ENCODE measurements at places on chromosomes 2 and 18.

DNA sequence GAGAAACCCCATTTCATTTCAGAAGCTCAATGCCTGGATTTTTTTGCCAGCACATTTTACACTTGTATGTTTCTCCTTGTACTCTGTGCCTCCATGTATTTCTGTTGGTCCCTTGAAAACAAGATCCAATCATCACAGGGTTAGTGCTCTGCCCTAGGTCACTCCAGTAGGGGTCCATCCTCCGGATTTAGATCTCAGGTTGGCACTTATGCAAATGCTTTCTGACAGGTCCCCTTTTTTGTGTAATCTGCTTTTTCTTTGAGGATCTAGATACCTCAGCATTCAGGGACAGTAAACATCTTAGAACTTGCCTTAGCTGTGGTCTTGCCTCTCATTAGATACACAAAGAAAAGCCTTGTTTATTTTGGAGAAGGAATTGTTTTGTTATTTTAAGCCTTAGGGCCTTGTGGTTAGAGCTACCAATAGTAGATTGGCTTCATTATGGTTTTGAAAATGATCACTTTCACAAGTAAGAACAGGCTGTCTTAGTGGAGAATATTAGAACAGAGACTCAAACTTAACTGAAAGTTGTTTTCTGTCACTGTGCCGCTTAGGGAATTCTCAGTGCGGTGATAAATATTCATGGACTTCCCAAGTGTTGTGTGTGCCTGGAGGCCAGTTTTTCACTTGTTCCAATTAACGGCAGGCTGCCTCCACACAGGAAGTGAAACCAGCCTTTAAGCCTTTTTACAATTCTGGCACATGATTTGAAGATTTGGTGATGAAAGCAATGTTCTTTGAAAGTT is 7.8 kb downstream of the MERTK start:
- DNase-seq: no peak

- DNase-seq: no peak
Observed at GRCh38 chr2:74822771-74823566, 11.0 kb upstream of the HK2 start.

DNA sequence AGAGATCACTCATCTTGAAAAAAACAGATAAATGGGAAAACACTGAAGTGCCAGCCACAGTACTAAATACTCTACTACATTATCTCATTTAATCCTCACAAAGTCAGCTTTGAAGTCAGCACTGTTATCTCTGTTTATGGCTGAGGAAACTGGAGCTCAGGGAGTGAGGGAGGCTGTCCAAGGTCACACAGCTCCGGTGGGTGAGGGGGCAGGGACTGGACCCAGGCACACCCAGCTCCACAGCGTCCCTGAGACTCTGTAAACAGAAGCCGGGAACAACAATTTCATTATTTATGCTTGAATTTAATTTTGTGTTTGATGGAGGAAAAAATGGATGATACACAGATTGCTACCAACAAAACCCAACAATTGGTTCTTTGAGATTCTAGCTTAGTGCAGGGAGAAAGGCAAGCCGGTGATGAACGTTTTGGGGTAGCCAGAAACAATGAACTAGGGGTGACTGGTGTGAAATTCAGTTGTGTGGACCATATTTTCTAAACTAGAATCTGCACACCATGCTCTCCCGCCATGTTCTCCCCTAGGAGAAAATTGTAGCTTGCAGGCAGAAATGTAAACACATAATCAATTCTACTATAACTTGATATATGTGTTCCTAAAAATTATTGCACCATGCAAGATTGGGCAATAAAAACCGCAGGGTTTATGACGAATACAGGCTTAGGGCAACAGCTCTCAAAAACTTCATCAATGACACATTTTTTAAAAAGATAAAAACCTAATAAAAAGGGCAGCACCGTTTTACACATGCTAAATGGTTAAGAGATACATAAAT is at the start of gene GREB1:
Gene GREB1 (plus strand): TSS at position 768 of the 793 bp plus-strand sequence. CDS start 22,570 bp downstream, outside the sequence.
- no peak for DNase-seq

- DNase-seq: no peak
Observed at GRCh38 chr2:229335330-229335729, 64.2 kb upstream of the PID1 start.

GRCh38 chr18:73503326-73503725 is 635.5 kb upstream of the NETO1 start:
- no peak for DNase-seq

DNA sequence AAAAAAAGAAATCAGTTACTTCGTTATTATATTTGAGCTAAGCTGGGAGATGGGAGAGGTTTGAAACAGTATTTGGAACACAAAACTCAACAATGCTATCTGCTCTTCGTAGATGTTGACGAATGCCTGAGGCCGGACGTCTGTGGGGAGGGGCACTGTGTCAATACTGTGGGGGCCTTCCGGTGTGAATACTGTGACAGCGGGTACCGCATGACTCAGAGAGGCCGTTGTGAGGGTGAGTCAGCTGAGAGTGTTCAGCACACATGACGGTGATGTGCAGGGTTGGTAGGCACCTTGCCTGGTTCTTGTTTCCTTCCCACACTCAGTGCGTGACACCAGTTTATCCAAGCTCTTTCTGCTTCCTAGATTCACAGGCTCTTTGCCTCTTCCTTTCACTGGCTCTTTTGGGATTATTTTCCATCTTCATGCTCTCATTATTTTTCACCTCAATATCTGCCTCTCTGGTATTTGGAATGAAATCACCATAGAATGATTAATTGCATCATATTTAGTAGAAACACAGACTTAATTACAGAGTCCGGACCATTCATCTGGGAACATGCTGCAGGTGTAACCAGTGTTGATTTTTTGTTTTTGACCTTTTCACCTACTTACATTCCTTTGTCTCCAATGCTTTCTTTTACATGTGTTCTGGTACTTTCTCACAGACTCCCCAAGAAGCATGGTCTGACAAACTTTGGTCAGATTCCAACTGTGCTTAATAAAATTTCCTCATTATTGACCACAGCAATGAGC is 200.6 kb upstream of the RASGRP3 start:
- no peak for DNase-seq

DNA sequence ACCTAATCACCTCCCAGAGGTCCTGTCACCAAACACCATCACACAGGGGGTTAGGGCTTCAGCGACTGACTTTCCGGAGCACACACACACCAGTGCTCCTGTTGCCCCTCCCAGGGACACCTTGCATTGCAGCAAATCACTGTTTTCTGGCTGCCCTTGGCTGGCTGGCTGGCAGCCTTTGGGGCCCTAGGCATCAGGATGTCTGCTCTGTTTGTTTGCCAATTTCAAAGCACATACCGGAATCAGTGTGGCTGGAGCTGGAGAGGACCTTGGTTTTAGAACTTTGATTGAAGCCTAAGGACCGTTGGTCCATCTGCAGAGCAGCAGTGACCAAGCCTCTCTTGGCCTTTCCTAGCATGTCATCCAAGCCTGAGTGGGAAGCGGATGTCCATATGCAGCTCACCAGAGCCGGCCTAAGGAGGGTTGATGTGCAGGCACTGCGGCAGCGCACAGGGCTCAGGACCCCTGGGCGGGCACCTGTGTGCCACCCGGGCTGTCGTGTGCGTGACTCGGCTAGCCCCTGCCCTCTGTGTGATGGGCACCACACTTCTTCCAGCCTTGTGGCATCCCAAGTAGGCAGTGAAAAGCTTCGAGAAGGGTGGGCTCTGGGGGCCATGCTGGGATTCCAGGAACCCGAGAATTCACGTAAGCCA is 62.1 kb downstream of the GBX2 start:
- DNase-seq: no peak

GRCh38 chr2:105442721-105443120 is 43.9 kb upstream of the FHL2 start:
- DNase-seq: no peak

GRCh38 chr2:188308483-188308882 is 16.8 kb downstream of the GULP1 start:
- DNase-seq: no peak

- no peak for DNase-seq
Observed at GRCh38 chr2:190717764-190718651, 69.1 kb downstream of the NAB1 start.

DNA sequence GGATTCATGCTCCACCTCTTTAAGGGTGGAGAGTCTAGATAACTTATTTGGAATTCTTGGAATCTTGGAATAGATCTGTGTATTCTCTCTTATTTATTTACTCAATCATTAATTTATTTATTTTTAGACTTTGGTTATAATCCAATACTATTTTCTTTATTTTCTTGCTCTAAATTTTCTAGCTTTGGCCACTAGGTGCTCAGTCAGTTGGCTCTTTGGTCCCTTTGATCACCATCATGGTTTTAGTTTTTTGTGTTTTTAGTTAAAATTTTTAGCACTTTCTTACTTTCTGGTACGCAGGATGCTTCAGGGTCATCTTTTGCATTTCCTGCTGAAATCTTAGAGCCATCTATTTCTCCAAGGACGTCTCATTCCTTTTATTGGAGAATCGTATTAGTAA is 5.2 kb upstream of the PLEK start:
- no peak for DNase-seq

DNA sequence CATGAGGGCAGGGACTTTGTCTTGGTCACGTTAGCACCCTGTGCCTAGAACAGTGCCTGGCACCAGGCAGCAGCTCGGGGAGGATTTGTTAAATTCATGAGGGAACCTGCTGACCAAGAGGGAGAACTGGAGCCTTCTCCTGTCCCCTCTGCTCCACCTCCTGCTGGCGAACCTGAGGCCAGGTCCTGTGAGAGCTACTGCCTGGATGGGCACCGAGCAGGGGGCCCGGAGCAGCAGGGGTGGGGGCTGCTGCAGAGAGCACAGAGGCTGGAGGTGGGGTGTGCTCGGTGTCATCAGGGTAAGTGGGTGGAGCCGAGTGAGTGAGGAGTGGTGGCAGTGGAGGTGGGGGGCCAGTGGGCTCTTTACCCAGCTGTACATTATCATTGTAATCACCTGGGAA is 52.1 kb upstream of the FAHD2A start:
- no peak for DNase-seq

GRCh38 chr2:231780123-231780908 is 766 bp downstream of the PDE6D start:
- no peak for DNase-seq

- DNase-seq: no peak
Observed at GRCh38 chr18:41809652-41810051, 145.4 kb upstream of the PIK3C3 start.

- no peak for DNase-seq
Observed at GRCh38 chr2:179331061-179331460, 66.4 kb upstream of the SESTD1 start.

DNA sequence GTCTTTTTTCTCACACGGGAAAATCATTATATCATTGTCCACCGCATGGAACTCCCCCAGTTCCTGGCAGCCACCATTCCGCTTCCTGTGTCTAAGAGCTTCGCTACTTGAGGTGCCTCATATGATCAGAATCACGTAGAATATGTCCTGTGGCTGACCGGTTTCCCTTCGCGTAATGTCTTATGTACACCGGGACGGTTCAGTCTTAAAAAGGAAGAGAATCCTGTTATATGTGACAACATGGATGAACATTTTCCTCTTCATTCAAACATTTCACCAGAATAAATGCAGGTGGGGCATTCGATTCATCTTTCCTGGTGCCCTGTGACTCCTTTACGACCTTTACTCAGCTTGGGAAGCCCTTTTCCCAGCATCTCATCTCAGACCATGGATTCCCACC is 131.7 kb upstream of the TWIST2 start:
- no peak for DNase-seq

- DNase-seq: no peak
Observed at GRCh38 chr2:219560037-219560892, 11.1 kb downstream of the OBSL1 start.

GRCh38 chr2:47569658-47570475 is 166.9 kb downstream of the MSH2 start:
- DNase-seq: no peak
